ENCODE measurements at places on chromosomes 7 and 10.
A peak's percentile ranks its signal among the peaks of the same experiment; 100 is the strongest.

DNA sequence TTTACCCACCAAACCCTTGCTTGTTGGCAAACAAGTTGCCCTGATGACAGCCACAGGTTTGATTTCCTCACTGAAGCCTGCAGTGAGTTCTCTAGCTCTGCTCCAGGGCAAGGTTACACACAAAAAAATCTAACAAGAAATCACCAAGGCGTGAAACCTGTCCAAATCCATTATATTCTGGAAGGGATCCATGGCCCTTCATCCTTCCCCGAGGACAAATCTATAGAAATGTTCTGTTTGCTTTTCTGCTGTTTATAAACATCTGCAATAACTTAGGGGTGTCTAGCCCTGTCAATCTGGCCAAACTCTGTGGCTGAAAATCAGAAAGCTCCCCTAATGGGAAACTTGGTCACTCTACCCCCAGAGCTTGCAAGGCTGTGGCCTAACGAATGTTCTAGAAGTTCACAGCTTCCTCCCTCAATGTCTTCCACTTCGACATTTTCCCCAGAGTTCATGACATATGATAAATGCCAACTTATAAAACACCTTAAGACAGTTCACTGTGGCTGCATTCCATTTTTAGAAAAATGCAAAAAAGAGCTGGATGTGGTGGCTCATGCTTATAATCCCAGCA lies 164.5 kb downstream of the PRPF18 start:
- no peak for DNase-seq

DNA sequence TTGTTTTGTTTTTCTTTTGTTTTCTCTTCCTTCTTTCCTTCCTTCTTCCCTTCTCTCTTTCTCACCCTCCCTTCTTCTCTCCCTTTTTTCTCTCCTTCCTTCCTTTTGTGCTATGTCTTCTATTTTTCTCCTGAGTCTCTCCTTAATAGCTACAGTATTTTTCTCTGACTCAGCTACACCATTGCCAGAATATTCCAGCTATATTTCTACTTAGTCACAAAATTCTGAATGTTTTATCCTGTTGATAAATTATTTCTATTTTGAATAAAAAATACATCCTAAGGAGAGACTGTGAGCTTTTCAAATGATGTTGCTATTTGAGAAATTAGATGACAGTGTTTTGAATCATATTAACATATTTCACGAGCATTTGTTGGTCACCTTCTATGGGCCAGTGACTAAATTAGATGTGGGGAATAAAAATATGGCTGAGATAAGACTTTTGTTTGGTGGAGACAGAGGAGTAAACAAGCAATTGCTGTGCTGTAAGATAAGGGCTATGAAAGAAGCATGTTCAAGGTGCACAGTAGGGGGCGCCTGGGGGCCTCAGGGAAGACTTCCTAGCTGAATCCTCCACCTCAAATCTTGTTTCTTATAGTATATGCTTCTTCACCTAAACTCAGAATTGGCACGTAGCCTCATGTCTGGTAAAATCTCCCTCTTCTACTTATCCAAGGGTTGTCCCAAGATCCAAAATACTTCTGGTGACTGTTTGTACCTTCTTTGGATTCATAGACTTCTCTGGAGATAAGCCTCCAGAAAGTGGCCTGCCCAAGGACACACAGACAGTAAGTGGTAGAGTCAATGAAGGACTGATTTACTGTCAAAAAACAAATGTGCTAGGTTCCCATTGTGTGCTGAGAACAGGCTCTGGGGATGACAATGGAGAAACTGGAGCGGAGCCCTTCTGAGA lies 115.5 kb upstream of the CREB5 start:
- peak; percentile 21 for DNase-seq

DNA sequence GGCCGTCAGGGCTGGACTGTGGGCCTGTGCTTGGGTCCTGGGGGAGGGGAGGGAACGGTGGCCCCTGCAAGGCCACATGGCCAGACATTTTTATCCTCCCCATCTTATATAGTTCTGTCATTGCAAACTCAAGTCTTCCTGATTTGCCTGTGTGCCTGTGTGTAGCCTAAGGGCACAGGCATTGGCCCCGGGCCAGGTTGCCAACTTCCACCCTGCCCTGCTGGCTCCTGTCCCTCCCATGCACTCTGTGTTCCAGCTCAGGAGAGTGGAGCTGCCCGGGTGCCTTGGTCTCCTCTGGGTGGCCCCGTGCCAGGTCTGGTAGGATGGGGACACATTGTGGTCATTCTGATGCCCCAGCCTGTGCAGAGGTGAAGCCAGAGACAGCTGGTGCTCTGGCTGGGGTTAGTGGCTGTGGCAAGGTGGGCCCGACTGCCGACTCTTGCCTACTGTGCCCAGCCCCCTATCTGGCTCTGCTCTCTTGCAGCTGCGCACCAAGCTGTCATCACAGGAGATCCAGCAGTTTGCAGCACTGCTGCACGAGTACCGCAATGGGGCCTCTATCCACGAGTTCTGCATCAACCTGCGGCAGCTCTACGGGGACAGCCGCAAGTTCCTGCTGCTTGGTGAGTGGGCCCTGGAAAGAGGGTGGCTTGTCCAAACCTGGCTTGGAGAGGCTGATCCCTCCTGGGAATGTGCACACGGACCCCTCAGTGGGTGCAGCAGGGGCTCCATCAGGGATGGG lies 14.8 kb downstream of the NACAD start:
- no peak for DNase-seq

DNA sequence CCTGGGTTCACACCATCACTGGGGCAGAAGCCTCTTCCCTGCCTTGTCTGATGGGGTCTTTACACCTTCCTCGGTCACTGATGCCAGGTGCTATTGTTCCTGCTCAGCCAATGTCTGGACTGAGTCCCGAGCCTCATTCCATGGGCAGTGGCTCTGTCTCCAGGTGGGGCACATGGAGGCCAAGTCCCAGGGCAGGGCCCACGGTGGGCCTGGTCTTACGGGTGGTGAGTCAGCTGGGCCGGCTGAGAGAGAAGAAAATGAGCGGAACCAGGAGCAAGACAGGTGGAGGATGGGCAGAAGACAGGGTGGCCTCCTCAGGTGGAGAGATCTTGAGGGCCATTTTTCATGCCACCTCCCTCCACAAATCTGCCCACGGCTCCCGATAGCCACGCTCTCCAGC lies 131.7 kb upstream of the FAM20C start:
- no peak for DNase-seq

GRCh38 chr10:29150010-29150409 lies 138.9 kb upstream of the LYZL1 start:
- DNase-seq: no peak

GRCh38 chr7:135597181-135597925 lies 39.6 kb downstream of the NUP205 start:
- DNase-seq: no peak

- no peak for DNase-seq
Observed at GRCh38 chr10:25902002-25902401, 32.0 kb upstream of the MYO3A start.

- no peak for DNase-seq
Observed at GRCh38 chr10:86952106-86952505, 5.3 kb downstream of the MMRN2 start.

DNA sequence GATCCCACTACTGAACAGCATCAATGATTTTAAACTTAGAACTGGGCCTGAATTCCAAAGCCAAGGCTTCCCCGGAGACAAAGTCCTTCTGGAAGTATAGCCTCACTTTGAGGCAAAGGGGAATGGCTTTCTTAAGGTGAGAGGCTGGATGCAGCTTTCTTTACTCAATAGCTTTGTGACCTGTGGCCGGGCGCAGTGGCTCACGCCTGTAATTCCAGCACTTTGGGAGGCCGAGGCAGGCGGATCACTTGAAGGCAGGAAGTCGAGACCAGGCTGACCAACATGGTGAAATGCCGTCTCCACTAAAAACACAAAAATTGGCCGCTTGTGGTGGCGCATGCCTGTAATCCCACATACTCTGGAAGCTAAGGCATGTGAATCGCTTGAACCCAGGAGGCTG lies 3.2 kb upstream of the FGFR2 start:
- no peak for DNase-seq

- no peak for DNase-seq
Observed at GRCh38 chr10:86128360-86128759, 238.2 kb downstream of the GRID1 start.

DNA sequence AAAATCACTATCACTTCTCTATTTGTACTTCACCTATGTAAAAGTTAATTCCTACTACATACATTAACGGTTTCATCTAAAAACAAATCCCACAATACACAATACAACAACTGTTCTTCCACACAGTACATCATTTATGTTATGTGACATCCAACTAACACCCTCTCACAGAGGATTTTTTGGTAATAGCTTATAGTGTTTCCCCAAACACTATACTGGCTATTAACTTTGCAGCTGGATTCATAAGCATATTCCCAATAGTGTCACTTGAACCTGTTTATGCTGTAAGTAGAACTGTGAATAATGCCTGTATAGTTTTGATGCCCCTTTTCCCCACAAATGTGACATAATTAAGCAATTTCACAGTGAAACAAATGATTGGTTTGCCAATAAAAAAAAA lies 49.9 kb downstream of the POT1 start:
- no peak for DNase-seq

- DNase-seq: no peak
Observed at GRCh38 chr7:21300692-21301091, 127.2 kb upstream of the SP4 start.

GRCh38 chr10:73065441-73065840 lies 31.2 kb downstream of the P4HA1 start:
- DNase-seq: no peak
